ENCODE measurements at places on chromosomes 12 and 14.

GRCh38 chr14:69643430-69644200 is 32.2 kb downstream of the SUSD6 start:
- peak; percentile 85 for DNase-seq

DNA sequence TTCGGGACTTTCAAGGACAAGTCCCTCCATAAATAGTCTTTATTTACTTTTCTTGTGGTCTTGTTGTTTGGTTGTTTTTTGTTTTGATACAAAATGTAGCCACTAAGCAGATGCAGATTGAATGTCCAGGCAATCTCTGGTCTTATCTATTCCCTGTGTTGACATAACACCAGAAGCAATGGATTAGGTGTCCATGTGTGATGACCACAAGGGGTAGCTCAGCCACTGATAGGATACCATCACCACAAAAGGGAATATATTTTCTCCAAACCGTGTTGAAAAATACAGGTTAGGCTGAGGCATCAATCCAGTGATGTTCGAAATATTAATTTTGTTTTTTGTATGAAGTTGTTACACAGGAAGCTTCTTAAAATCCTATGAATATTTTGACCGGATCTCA is 196.3 kb downstream of the EPS8 start:
- no peak for DNase-seq

- no peak for DNase-seq
These were observed 991.6 kb upstream of the TMEM132C start for GRCh38 chr12:127275416-127275815.

DNA sequence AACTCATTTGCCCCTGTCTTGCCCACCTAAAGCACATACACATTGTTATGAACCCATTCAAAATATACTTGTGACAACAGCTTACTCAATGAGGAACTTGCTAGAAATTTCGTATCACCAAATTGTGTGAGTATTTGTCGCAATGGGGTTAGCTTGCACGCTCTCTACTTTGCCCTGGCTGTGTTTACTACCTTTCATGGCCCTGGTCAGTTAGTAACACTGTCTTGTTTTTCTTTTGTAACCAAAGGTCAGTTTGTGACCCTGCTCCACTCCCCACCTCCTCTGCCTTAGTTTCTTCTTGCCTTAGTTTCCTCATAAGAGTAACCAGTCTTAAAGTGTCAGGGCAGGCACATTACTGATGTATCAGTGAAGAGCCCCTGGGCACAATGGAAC is 205.8 kb upstream of the EEA1 start:
- no peak for DNase-seq

DNA sequence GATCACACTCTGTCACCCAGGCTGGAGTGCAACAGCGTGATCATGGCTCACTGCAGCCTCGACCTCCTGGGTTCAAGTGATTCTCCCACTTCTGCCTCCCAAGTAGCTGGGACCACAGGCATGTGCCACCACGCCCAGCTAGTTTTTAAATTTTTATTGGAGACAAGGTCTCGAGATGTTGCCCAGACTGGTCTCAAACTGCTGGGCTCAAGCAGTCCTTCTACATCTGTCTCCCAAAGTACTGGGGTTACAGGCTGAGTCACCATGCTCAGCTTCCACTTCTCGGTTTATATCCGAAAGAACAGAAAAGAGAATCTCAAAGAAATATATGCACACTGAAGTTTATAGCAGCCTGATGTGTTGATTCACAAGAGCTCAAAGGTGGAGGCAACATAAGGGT is 107.5 kb downstream of the SCARB1 start:
- DNase-seq = no peak

DNA sequence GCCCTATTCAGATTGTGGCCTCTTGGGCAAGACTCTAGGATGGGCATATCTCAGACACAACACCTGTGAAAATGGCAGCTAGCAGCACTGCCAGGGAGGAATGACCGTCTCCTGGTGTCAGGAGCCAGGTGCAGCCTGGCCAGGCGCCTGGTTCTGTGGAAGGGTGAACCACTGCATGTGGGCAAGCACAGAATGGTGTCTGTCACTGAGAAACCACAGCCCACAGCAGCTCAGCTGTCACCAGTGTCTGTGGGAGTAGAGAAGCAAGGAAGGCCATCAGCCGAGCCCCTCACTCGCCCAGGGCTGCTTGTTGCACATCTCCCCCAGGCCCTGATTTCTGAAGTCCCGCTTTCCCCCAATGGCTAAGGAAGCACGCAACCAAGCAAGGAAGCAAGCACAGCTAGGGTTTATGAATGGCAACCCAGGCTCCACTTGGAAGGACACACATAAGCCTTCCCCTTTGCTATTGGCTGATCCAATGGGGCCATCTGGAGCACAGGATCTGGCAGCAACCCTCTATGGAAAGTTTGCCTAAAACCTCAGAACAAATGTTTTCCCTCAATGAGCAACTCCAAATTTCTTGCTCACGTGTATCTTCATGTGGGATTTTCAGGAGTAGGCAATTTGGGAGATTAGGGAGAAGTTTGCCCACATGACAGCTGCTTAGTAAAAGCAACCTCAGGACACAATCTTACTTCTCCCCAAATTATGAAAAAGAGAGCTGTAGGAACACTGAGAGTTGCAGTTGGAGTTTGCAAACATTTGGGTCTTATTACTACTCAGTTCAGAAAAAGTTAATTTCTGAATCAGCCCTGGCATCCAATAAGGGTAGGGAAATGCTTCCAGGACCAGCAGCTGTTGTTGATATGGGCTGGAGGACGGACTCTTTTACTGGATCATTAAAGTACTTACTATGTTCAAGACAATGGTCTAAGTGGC is 44.7 kb downstream of the GPHB5 start:
- peak; percentile 30 for DNase-seq

GRCh38 chr14:22502007-22502406 is 87.0 kb downstream of the DAD1 start:
- DNase-seq = no peak

DNA sequence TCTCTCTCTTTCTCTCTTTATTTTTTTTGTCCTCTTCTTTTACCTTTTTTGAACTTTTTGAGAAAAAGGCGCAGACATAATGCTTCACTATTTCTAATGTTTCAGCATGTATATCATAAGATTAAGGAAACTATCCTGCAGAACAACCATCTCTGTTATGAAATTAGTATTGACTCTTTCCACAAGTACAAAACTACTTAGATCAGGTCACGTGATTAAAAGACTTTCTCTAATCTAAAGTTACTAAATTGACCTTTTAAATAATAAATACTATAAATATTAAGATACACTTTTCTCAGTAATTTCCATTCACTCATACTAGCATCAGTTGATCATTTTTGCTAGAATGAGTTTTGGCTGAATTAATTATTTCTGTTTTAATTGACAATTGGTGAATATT is 844.5 kb upstream of the LRFN5 start:
- DNase-seq = no peak

- DNase-seq = no peak
These were observed 302.4 kb downstream of the CACNA1C start for GRCh38 chr12:2355198-2355597.

GRCh38 chr12:138898-139534 is 72.4 kb downstream of the IQSEC3 start:
- no peak for DNase-seq

DNA sequence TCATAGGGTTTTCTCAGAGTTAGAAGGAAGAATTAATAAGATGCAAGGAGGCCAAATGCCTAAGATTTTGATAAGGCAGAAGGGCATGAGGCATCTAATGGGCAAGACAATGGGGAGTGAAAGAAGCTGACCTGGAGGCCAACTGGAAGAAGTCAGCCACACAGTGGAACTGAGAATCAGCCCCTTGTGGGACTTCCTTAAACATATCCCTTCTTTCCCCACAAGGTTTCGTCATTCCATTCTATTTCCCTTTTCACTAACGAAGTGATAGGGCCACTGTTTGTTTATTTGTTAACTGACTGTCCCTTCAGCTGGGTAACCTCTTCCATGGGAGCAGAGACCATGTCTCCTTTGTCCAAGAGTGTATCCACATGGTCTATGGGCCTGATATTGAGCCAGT is 86.2 kb downstream of the HELB start:
- DNase-seq = no peak

- DNase-seq = no peak
These were observed 310.6 kb downstream of the VRK1 start for GRCh38 chr14:97107760-97108159.

- DNase-seq = no peak
These were observed 3.9 kb downstream of the ANO4 start for GRCh38 chr12:100798286-100799160.
